ENCODE measurements at places on chromosomes 12 and 14.
A peak's percentile ranks its signal among the peaks of the same experiment; 100 is the strongest.

DNA sequence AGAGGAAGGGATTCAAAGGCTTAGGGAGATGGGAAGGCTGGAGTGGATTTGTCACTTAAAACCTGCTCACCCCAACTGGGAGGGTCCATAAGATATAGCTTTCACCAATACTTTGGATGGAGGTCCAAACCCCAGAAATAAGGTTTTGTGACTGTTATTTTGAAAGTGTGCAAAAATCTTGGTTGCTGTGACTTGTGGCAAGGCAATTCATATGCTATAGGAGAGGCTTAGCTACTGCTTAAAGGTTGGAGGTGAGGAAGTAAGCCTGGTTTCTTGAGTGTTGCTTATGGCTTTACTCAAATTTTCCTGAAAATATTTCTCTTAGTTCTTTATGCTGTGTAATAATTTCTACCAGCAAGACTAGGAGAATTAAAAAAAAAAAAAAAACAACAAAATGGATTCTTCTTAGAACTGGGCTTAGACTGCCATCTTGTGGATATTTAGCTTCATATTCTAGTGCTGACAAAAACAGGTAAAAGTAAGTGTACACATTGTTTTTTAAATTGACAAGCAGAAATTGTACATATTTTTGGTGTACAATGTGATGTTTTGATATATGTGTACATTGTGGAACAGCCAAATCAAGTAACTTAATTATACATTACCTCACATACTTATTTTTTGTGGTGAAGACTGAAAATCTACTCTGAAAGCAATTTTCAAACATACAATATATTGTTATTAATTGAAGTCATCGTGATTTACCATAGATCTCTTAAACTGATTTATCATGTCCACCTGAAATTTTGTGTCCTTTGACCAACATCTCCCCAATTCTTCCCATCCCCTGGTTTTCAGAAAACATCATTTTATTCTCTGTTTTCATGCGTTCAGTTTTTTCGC lies 23.0 kb downstream of the PDE6H start:
- DNase-seq: no peak

DNA sequence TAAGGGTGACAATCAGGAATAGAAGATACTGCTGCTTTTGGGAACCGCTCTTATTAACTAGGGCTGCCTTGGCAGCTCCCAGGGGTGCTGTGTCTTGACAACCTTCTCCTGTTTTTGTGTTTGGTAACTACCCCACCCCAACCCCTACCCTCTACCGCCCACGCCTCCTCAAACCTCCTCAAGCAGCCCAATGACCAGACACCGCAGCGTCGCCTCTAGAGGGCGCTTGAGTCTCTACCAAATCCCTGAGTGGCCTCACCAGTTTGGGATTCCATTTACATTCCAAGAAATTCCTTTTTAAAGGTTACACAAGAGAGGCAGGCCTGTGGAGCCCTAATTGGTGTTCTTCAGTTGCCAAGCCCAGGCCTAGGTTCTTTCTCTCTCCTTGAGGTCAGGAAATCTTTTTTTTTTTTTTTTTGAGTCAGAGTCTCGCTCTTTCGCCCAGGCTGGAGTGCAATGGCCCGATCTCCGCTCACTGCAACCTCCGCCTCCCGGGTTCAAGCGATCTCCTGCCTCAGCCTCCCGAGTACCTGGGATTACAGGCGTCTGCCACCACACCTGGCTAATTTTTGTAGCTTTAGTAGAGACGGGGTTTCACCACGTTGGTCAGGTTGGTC lies 72.4 kb upstream of the USP44 start:
- no peak for DNase-seq

DNA sequence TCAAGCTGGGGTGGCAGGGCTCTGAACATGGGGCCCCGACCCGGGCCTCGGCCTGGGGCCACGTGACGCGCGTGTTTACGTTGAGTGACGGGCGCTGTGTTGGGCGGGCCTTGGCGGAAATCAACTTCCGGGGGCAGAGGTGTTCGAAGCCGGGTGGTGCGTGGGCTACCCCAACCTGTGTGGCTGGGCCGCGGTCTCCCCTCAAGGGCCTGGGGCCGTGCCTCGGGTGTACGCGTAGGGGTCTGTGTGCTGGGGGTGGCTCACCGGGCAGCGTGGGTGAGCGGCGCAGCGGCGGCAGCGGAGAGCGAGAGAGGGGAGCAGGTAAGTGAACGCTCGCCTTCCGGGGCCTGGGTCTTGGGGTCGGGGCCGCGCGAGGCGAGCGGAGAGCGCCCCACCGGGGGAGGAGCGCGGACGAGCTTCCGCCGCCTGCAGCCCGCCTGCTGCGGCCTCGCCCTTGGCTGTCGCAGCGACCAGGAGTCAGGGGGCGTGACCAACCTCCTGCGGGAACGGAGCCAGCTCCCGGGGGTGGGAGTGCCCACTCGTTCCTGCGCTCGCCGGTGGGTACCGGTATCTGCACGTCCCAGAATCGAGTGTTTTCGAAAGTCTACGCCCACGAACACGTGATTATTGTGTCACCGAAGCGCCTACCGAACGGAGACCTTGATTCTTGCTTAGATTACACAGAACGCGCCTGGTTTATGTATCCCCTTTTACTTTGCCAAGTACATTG lies at the start of gene CCDC91:
Gene CCDC91, plus strand, starts transcription at position 136 of the 730 bp plus-strand sequence. CDS start 66,760 bp downstream, outside the sequence.
- peak; percentile 95 for DNase-seq

DNA sequence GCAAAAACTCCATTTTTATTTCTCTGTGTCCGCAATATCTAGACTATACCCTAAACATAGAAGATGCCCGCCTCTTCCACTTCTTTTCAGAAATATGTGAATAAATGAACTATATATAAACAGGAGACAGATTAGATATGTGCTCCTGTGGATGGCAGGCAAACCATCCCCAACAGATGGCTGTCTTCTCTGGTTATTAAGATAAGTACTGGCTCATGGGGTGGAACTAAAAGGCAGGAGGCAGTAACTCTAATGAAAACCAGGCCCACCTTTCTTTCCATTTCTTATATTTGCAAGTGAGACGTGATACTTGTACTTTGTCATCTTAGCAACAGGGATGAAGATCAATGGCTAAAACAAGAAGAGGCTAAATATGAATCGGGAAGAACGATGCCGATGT lies 20.2 kb downstream of the E2F7 start:
- no peak for DNase-seq

GRCh38 chr14:97408937-97409815 lies 612.0 kb downstream of the VRK1 start:
- no peak for DNase-seq

All from ureter (tissue), 1 donor.